AG09319 (cell line): ENCODE measurements at places on chromosomes 3 and 15.

DNA sequence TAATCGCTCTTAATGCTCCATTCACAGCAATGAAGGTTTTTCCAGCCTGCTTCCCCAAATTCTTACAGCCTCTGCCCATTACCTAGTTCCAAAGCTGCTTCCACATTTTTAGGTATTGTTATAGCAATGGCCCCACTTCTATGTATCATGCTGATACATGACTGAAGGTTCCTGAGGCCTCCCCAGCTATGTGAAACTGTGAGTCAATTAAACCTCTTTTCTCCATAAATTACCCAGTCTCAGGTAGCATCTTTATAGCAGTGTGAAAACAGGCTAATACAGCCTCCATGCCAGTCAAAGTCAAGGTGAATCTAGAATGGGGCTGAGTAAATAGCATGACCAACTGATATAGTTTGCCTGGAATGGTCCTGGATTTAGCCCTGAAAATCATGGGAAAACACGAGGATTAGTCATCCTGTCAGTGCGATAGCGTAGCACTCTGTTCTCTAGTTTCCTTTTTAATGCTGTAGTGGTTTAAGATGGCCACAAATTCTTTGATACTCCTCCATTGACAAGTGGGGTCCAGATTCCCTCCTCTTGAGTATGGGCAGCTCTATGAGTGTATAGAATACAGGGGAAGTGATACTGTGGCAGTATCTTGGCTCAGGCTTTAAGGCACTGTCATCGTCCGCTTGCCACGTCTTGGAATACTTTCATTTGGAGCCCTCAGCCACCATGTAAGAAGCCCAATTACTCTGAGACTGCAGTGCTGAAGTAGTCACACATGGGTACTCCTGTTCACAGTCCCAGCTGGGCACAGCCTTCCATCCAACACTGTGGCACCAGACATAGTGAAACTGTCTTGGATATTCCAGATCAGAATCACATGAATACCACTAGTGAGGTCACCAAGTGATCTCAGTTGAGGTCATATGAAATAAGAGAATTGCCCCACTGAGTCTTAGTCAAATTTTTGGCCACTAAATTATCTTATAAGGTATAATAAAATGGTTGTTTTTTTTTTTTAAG is 94.0 kb upstream of the PLCL2 start:
- no peak for DNase-seq

- no peak for DNase-seq
These were observed 797.6 kb downstream of the ROBO2 start for GRCh38 chr3:77837456-77838025.

DNA sequence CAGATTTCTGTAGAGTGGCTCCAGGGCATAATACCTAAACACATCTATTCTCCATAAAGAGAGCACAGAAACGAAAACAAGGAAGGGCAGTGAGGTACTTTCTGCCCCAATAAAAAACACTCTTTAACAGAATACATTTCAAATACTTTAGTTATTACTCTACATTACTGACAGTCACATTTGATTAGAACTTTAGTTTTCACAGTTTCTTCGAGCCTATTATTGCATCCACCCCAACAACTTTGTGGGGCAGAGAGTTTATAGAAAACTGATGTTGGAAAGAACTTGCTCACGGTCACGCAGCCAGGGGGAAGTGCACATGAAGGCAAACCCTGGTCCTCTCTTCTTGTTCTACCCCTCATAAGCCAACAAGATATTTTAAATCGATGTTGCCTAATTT is 9.0 kb downstream of the VPS39 start:
- no peak for DNase-seq

DNA sequence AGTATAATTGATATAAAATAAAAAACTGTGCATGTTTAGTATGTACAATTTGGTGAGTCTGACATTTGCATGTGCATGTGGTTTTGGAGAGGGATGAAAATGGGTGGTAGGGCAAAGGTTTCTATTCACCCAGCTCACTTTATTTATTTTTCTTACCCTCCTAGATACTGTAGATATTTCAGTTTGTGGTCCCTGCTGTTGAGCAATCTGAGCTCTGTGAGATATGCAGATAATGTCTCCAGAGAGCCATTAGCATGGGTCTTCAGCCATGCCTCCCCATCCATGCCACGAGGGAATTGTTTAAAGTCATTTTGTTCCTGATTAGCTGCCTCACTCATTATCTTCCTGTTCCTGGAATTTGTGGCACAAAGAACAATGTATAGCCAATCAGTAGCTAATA is 44.4 kb upstream of the B3GALNT1 start:
- no peak for DNase-seq

GRCh38 chr3:154898443-154898842 is 181.7 kb upstream of the MME start:
- no peak for DNase-seq

- DNase-seq = no peak
These were observed 17.7 kb downstream of the TTC21A start for GRCh38 chr3:39124876-39125840.

DNA sequence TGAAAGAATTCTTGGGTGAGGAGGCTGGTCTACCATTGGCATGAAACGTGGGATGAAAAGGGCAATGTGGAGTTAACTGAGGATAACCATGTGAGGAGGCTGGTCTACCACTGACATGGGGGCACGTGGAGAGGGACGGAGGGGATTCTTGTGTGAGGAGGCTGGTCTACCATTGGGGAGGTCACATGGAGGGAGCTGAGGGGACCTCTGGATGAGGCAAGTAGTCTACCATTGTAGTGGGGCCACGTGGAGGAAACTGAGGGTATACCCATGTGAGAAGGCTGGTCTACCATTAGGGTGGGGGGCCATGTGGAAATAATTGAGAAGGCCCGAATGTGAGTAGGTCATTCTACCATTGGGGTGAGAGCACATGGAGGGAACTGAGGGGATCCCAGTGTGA is 154.1 kb downstream of the FBLN2 start:
- DNase-seq = no peak

DNA sequence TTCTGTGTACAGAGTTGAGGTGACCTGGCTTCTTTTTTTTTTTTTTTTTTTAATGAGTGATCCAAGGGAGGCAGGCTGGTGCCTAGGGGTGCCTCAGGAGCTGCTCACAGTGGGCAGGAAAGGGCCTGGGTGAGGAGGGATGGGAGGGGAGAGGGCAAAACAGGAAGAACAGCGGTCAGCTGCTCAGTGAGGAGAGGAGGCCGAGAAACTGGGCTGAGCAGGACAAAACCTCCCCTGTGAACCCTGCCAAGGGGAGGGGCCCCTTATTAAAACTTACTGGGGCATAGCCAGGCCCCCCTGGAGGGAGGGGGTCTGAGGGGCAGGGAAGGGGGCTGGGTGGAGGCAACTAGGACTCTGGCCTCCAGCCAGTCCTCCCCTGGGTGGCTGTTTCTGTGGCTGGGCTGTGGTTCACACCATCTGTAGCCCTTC is 3.5 kb downstream of the PLEKHO2 start:
- DNase-seq = no peak

DNA sequence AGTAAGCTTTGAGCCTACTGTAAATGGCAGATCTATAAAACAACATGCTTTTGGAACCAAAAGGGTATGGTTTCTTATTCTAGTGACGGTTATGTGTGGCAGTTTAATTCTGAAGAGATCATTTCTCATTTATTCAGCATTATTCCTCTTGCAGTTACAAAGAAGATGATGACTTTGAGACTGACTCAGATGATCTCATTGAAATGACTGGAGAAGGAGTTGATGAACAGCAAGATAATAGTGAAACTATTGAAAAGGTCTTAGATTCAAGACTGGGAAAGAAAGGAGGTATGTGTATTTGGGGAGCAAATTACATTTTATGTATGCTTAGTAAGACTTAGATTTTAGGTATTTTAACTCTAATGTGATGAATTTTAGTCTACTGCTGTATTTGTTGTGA is 41.5 kb downstream of the CHD2 start:
- DNase-seq = no peak

- no peak for DNase-seq
These were observed 624 bp downstream of the AP3B2 start for GRCh38 chr15:82709081-82709420.

DNA sequence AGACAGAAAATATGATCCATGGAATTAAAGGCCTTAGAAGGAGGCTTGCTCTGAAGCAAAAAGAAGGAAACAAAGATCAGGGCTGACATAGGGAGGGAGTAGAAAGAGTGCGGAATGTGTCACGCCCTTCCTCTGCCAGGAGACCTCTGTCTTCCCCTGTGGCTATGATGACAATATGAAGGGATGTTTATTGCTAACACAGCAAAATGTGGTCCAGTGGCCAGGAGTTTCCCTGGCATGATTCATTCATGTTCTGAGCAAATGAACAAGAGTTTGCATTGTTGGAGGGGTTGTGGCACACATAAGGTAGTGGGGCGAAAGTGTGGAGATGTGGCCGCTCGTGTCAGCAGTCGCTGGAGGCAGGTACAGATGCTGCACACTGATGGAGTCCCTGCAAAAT is 169.4 kb downstream of the SHQ1 start:
- no peak for DNase-seq

DNA sequence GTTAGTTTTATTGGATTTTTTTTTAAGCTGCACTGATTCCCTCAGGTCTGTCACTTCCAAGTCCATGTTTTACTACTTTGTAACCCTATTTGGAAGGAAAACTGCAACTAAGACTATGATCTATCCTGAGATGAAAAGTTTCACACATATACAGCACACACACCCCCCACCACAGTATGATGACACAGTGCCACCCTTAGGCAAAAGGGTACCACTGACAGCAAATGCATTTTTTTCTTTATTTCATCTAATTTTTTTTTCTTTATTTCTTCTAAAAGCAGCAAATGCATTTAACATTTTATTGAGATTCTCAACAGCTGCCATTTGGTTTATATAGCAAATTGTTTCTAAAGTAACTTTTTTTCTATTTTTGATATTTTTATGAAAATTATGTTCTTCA is 21.2 kb downstream of the NGRN start:
- DNase-seq = no peak

DNA sequence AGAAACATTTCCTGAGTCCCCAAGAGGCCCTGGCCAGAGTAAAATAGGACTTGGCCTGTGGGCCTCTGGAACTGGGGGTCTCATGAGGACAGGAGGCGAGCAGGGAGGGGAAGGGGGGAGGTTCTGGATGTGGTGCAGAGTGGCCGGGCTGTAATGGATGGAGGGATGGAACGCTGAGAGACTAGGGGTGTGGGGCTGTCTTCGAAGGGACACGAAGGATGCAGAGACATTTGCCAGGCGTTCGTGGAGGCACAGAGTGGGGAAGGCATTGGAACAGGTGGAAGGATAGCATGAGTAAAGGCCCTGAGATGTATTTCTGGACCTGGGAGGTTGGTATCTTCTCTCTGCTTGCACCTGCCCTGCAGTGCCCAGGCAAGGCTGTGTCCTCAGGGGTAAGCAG is 2.1 kb upstream of the LCTL start:
- no peak for DNase-seq

- no peak for DNase-seq
These were observed 362.3 kb downstream of the WDR72 start for GRCh38 chr15:53397041-53397616.

DNA sequence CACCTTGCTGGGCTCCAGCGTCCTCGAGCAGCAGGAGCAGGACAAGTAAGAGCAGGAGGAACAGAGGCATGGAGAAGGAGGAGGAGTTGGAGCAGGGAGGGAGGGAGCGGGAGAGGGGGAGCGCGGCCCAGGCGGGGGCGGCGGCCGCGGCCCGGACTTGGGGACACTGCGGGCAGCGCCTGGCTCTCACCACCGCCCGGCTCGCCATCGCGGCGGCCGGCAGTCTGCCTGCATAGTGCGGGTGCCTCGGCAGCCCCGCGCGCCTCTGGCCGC is 440 bp downstream of the DCBLD2 start:
- DNase-seq = peak; percentile 18

GRCh38 chr15:74050556-74051234 is 31.7 kb downstream of the GOLGA6A start:
- DNase-seq = no peak

DNA sequence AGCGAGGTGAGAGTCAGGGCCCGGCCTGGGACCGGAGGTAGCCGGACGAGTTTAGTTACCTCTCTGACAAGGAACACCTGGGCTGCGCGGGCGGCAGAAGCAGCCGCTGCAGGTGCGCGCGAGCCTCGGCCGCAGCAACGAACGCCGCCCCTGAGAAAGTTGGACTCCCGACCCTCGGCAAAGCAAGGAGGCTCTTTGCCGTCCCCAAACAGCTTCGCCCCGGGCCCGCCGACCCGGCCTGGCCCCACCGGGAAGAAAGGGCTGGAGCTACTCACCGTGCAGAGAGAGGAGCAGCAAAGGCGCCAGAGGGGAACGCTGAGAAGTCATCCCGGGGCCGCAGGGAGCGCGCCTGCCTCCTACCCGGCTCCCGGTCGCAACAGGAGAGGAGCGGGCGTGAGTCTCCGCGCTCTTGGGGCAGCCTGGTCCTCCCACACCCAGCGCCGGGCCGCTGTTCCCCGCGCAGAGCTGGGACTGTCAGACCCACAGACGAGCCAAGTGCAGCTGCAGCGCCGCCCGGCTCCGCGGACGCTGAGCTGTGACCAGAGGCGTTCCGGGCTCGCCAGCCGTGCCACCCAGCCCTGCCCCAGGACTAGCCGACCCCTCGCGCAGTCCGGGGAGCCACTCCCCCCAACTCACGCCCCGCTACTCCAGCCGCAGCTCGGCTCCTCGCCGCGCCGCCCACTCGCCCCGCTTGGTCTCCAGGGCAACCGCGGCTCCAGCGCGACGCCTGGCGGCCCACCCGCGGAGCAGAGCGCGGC is at the start of gene IGSF11:
TSS of gene IGSF11 (minus strand) at position 591 of the 758 bp plus-strand sequence. CDS start at position 327, 264 bp downstream.
- DNase-seq = no peak

- no peak for DNase-seq
These were observed 189.6 kb upstream of the MLF1 start for GRCh38 chr3:158381262-158381868.

- DNase-seq = no peak
These were observed 420.7 kb upstream of the CNTN3 start for GRCh38 chr3:75035146-75035545.

DNA sequence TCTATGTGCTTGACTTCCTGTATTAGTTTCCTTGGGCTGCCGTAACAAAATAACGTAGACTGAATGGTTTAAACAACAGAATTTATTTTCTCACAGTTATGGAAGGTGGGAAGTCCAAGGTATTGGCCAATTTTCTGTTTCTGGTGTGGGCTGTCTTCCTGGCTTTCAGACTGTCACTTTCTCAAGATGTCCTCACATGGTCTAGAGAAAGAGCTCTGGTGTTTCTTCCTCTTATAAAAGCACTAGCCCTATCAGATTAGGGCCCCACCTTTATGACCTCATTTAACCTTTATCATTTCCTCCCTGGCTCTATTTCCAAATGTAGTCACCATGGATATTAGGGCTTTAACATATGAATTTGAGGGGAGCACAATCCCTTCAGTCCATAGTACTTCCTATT is 54.6 kb downstream of the SPRED1 start:
- no peak for DNase-seq

- no peak for DNase-seq
These were observed 9.5 kb upstream of the KNSTRN start for GRCh38 chr15:40372981-40373380.

- DNase-seq = no peak
These were observed 49.4 kb downstream of the DPH6 start for GRCh38 chr15:35496585-35496984.

DNA sequence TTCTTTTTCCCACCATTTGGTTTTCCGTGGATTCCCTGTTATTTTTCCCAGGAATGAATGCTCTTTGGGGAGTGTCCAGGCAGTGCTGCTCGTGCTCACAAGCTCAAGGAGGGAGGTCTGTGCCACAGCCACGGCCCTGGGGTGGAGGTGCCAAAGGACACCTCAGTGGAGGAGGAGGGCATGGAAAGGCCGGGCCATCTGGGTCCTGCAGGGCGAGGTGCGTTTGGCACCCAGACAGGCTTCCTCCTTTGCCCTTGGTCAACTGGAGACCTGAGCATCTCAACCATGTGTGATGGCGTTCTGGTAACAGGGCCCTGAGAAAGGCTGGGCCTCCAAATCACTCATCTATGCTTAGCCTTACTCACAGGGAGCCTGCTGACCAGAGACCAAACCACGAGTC is 25.4 kb downstream of the KY start:
- no peak for DNase-seq

- no peak for DNase-seq
These were observed 53.3 kb upstream of the CHMP2B start for GRCh38 chr3:87173776-87174175.
